ENCODE measurements at places on chromosomes 2 and 18.

DNA sequence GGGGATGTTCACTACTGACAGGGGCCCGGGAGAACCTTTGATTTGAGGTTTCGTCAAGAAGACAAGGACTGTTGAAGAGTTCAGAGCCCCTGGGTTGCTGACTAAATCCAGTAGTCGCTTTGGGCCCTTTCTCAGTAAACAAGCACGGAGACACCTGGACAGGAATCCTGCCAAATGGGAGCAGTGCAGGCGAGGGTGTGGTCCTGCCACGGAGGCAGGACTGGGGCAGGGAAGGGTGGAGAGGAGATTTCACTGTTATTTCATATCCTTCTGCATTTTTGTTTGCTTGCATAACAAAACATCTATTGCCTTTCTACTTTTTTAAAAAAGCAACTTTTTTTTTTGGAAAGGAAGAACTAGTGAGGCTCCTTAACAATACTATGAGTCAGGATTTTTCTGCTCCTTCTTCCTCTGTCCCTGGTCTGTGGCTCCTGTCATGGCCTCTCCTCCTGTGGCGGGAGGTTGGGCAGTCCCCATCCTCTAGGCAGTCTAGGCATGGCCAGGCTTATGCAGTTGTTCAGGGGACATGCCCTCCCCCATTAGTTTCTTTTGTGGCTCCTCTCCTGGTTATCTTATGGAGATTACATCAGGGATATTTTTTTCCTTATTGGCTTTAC is 57.7 kb downstream of the ARHGEF4 start:
- no peak for DNase-seq

DNA sequence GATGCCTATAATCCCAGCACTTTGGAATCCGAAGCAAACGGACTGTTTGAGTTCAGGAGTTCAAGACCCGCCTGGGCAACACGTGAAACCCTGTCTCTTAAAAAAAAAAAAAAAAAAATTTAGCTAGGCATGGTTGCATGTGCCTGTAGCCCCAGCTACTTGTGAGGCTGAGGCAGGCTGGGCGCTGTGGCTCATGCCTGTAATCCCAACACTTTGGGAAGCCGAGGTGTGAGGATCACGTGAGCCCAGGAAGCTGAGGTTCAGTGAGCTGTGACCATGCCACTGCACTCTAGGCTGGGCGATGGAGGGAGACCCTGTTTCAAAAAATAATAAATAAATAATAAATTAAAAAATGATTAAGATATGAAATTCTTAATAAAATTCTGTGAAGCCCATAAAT is 9.0 kb upstream of the STRN start:
- no peak for DNase-seq

GRCh38 chr2:167212014-167212648 is 323.9 kb downstream of the XIRP2 start:
- DNase-seq = no peak

- DNase-seq = no peak
Measured at GRCh38 chr2:134137182-134137611, 116.7 kb upstream of the MGAT5 start.

- no peak for DNase-seq
Measured at GRCh38 chr2:44929735-44930273, 11.7 kb upstream of the SIX3 start.

DNA sequence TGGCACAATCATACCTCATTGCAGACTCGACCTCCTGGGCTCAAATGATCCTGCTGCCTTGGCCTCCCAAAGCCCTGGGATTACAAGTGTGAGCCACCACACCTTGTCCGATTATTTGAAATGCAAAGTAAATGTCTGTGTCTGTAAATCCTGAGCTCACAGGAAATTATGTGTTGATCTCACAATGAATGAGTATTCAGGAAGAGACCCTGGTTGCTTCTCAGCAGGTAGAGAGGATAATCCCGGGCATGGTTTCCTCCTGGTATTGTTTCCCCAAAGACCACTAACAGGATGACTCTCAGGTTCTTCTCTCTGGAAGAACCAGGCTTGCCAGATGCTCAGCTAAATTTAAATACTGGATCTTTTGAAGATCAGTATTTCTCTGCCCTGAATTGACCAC is 147.6 kb downstream of the LDLRAD4 start:
- DNase-seq = no peak

GRCh38 chr2:232859385-232859916 is 10.6 kb upstream of the SNORC start:
- no peak for DNase-seq

- DNase-seq = no peak
Measured at GRCh38 chr2:47225061-47225783, 70.1 kb upstream of the STPG4 start.

- no peak for DNase-seq
Measured at GRCh38 chr18:44514106-44514505, 166.6 kb upstream of the SETBP1 start.

- no peak for DNase-seq
Measured at GRCh38 chr2:136381722-136382633, 264.0 kb upstream of the CXCR4 start.

DNA sequence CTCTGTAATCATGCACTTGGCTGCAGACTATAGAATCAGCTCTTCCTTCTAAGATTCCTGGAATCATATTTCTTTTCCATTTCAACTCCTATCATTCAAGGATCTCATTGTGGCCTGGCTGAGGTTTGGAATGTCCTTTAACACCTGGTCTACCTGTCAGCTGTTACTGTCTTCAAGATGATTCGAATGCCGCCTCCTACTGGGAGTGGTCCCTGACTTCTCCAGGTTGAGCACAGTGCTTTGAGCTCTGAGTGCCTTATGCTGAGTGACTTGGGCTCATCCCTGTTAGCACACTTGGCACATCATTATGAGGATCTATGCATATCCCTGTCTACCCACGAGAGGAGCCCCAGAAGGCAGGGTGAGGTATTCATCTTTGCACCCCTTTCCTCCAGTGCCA is 87.6 kb downstream of the MARCHF4 start:
- DNase-seq = no peak

DNA sequence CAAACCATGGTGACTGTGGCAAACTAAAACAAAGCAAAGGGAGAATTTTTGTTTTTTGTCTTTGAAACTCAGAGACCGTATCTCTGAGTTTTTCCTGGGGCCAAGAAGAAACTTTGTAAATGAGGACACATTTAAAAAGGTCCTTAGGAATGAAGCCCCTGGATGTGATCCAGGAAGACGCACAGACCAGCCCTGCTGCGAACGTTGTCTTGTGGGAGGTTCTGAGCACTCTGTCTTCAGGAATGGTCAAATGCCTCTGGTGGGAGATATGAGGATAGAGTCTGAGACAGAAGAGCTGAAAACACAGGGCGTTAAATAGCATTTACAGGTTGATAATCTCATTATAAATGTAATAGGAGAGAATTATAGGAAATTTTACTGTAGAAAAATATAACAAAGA is 893.5 kb upstream of the KLHL29 start:
- DNase-seq = no peak

DNA sequence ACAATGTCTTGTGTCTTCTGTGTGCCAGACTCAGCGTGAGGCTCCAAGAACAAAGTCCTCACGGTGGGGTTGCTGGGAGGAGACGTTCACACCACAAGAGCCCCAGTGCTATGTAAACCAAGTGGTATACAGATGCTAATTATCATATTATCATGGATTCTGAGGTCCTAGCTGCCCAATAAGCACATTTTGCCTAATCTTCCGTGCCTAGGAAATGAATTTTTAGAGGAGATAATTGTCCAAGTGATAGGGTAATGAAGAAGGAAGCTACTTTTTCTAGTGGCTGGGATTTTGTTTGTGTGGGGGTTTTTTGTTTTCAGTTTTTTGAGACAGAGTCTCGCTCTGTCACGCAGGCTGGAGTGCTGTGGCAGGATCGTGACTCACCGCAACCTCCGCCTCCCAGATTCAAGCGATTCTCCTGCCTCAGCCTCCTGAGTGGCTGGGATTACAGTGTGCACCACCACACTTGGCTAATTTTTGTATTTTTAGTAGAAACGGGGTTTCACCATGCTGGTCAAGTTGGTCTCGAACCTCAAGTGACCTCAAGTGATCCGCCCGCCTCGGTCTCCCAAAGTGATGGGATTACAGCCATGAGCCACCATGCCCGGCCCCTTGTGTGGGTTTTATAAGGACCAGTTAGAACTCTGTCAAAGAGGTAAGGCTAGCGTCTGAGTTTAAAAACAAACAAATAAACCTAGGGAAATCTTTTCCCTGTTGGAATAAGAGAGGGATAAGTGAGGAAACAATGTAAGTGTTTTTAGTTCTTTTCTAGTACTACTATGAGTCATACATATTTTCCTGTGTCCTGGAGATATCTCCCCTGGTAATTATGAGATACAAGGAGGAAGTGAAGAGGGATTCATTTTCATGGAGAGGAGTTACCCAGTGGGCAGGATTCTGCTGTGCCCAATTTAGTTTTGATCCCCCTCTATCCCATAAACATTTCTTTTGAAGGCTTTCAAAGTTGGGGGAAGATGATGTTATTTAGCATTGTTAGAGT is 9.5 kb upstream of the SMAD7 start:
- no peak for DNase-seq

DNA sequence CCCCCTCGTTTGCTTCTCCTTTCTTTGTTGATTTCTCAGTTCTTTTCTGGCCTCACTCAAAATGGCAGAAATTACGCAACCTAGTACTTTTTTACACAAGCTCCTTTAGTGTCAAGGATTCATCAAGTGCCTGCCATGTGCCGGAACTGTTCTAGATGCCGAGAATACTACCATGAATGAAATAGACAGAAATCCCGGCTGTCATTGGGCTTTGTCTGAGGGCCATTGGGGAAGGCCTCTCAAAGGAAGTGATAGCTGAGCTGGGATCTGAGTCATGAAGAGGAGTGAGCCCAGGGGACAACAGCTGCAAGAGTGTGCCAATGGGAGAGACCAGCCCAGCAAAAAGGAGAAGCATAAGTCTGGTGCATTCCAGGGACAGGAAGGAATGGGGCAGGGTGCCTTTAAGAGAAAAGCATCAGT is 34.3 kb upstream of the PPP1CB start:
- no peak for DNase-seq

GRCh38 chr2:197893403-197894177 is 89.2 kb downstream of the PLCL1 start:
- DNase-seq = no peak

GRCh38 chr2:152542995-152543481 is 174.2 kb downstream of the PRPF40A start:
- DNase-seq = peak; percentile 37

GRCh38 chr2:85019121-85019520 is 48.2 kb downstream of the KCMF1 start:
- no peak for DNase-seq

DNA sequence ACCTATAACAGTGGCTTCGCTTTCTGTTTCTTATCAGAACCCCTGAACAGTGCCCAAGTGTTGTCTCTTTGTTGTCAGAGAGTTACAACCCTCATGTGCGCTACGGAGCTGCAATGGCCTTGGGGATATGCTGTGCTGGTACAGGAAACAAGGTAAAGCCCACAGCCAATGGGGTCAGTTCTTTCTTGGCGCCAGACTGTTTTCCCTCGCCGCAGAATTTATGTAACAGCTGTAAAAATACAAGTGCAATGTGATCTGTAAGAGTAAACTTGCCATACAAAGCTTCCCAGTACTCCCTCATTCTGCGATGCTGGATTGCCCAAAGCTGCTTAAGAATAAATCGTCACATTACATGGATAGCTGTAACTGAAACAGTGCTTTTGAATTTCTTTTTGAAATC is 13.9 kb upstream of the HTR2B start:
- no peak for DNase-seq

GRCh38 chr18:13612196-13612997 is 114.0 kb downstream of the FAM210A start:
- DNase-seq = no peak

GRCh38 chr2:234199996-234200395 is 149.5 kb downstream of the SPP2 start:
- DNase-seq = no peak

DNA sequence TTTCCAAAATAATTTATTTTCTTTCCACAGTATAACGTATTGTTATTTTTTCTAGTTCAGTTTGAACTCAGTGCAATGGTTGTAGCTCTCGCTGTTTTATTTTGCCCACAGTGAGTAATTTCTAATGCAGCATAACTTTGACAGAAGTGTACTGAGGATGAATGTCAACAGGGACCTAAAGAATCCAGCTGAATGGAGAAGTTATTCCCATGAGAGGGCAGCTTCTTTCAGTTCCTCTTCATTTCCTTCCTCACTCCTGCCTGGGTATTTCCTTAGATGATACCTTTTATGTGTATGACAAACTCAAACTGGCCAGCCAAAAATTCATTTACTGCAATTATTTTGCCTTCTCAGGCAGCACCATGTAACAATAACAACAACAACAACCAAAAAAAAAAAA is 1223.1 kb upstream of the ZEB2 start:
- DNase-seq = no peak

GRCh38 chr18:8890957-8891464 is 185.7 kb downstream of the MTCL1 start:
- DNase-seq = peak; percentile 50

DNA sequence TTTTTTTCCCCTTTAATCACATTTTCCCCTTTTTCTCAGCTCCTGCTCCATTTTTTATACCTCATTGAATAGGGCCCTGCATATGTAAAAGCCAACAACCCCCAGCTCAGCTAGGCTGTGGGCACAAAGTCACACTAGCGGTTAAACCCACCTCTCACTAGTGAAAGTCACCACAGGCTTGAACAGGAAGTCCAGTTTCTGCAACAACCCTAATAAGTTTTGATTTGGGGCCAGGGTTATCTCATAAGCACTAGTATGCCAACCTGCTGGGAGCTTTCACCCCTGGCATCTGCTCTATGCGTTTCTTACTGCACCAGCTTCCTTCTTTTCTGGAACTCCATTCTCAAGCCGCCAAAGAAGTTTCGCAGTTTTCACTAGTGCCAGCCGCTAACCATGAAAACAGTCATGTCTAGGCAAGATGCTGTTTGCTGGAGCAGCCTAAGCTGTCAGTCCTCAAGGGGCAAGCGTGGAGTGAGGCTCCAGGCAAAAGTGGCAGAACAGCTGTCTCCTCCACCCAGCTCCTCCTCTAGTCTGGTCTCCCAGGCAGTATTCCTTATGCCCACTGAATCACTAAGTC is 197.0 kb upstream of the MEIS1 start:
- no peak for DNase-seq

DNA sequence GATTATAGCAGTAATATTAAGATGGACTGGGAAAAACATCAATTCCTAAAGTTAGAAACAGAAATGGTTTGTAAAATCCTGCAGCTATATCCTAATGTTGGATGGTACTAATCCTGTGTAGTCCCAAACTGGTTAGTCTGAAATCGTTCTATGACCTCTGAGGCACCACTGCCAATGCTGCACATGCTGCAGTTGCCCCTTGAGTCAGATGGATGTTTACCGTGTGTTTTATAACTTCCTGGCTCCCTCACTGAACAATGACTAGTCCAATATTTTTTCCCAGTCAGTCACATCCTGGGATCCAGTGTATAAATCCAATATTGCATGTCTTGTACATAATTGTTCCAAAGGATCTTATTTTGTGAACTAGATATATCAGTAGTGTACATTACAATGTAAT is 226.7 kb upstream of the PKDCC start:
- no peak for DNase-seq

- no peak for DNase-seq
Measured at GRCh38 chr2:47189635-47190034, 34.5 kb upstream of the STPG4 start.

GRCh38 chr18:70659036-70659925 is 370.4 kb downstream of the SOCS6 start:
- no peak for DNase-seq

GRCh38 chr18:45761512-45762114 is 37.6 kb downstream of the SLC14A1 start:
- no peak for DNase-seq
